Stimulated activated CD8-positive, alpha-beta memory T cell treated with anti-CD3 and anti-CD28 coated beads, Interleukin-4, amount 100 ng/mL, for 4 hours (primary cell): ENCODE measurements at places on chromosomes 11 and 22.

GRCh38 chr11:134391656-134392055 is 20.4 kb downstream of the B3GAT1 start:
- DNase-seq: no peak

GRCh38 chr11:100562128-100562527 is 125.0 kb upstream of the ARHGAP42 start:
- DNase-seq: no peak

GRCh38 chr11:92024788-92025187 is 199.8 kb upstream of the FAT3 start:
- DNase-seq: no peak

- DNase-seq: no peak
Observed at GRCh38 chr11:35192347-35192746, 53.4 kb downstream of the CD44 start.

DNA sequence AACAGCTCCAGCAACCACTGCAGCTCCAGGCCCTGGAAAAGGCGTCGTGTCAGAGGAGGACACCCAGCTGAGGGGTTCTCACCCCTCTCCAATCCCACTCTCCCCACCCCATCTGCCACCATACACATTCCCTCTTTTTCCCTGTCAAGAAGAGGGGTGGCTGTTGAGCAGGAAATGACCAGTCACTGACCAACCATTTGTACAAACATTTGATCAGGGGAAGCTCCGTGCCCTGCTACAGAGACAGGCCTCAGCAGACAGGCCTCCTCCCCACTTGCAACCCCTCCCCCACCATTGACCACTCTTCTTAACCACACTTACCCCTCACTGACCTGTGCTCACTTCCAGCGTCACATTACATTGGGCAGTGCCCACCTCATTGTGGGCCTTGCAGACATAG is 2.3 kb upstream of the VSIG2 start:
- DNase-seq: no peak

DNA sequence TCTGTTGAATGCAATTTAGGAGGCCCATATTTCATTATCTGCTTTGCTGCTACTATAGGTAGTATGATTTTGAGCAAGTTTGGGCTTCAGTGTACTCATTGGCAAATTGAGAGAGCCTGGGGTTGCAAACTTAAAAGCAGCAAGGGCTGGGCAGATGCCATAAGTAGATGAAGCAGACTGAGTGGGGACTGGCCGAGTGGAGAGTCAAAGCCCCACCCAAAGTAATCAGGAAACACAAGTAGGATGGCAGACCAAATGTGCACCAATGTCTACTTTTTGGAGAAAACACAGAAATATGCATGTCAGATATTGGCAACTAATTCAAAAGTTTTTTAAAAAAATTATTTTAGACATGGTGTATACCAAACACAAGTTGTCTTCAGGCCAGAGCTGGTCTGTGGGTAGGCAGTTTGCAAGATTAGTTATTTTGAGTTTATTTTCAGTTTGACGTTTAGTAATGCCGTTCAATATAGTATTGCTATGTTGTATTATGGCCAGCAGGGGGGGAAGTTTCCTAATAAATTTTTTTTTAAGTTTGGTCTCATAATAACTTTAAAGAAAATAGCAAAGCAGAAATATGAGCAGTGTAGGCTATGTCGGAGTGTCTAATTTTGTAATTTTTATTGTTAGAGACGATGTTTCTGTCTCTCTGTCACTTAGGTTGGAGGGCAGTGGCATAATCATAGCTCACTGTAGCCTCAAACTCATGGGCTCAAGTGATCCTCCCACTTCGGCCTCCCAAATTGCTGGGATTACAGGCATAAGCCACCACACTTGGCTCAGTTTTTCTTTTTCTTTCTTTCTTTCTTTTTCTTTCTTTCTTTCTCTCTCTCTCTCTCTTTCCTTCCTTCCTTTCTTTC is 105.1 kb downstream of the HIPK3 start:
- DNase-seq: no peak

DNA sequence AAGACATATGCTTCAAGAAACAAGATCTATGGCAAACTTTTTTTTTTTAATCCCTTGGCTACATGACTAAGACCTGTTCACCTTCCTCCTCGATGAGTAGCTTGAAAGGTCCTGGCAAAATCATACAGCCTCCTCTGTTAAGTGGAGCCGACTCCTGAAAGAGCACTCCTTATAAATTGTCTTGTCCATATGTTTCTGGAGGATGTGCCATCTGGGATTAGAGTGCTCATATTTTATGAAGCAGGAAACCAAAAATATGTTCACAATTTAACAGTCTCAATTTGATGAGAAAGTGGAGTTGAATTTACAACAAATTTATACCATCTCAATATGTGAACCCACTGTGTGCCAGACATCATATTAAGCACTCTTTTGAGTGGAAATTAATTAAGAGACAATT is 912.1 kb upstream of the FAT3 start:
- DNase-seq: no peak

DNA sequence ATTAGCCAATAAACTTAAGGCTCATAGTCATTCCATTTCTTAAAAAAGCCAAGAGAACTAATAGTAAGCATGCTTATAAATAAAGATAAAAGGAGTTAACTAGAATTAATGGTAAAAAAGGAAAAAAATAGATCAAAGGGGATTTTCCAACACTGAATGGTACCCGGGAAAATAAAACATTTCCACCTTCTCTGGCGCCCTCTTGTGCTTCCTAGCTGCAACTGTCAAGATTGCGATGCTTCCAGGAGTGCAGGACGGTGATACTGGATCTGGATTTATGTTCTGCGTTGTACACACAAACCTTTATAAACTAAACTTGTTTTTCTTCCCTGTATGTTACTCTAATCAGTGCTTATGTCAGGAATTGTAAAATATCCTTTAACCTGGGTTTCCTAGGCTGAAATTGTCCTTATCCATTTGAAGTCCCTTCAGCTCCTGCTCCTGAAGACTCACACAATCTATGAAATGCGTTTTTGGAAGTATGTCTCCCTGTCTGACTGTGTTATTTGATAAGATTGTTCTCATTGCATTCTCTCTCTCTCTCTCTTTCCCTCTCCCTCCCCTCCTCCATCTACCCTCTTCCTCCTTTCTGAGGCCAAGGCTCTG is 9.6 kb upstream of the HTATIP2 start:
- DNase-seq: no peak

GRCh38 chr22:50440544-50441249 is 34.1 kb downstream of the SBF1 start:
- no peak for DNase-seq
